Naive thymus-derived CD4-positive, alpha-beta T cell (primary cell): ENCODE measurements at places on chromosomes 16 and 17. TPM values are rescaled to one million over a fixed set of nuclear protein-coding genes. Genes with fewer than 3 reads are reported as not detected.

Gene CD79B
- total RNA-seq = 15.1 TPM

Gene ZNF319
- total RNA-seq = 17.3 TPM

Gene ALOX12
- 1.0 TPM for total RNA-seq

Gene EFCAB5
- total RNA-seq = 1.1 TPM

- no peaks in the 10 kb centered on the region for H3K36me3 ChIP-seq
- H3K4me1 ChIP-seq = peaks cover 46% of the 10 kb centered on the region
- H3K27me3 ChIP-seq = no peaks in the 10 kb centered on the region
- DNase-seq = no peak
- no peak overlapping the region for H3K4me3 ChIP-seq
Observed at GRCh38 chr16:57603115-57604024, 25.1 kb upstream of the ADGRG1 start.

GRCh38 chr16:46650254-46650623 lies 29.1 kb upstream of the SHCBP1 start:
- H3K36me3 ChIP-seq = no peaks in the 10 kb centered on the region
- DNase-seq = no peak
- no peaks in the 10 kb centered on the region for H3K27me3 ChIP-seq
- no peak overlapping the region for H3K27ac ChIP-seq
- H3K4me3 ChIP-seq = no peak overlapping the region

GRCh38 chr17:78343187-78343542 lies 16.7 kb downstream of the SOCS3 start:
- no peaks in the 10 kb centered on the region for H3K36me3 ChIP-seq
- H3K4me1 ChIP-seq = peaks cover 79% of the 10 kb centered on the region
- no peaks in the 10 kb centered on the region for H3K27me3 ChIP-seq
- peak overlapping the region; percentile 82 for H3K27ac ChIP-seq
- DNase-seq = no peak
- peak overlapping the region; percentile 46 for H3K4me3 ChIP-seq

- no peaks in the 10 kb centered on the region for H3K27me3 ChIP-seq
- no peaks in the 10 kb centered on the region for H3K4me1 ChIP-seq
- peaks cover 12% of the 10 kb centered on the region for H3K36me3 ChIP-seq
Observed at GRCh38 chr16:88063211-88063773, 112.1 kb downstream of the BANP start.
